Stimulated activated CD8-positive, alpha-beta memory T cell treated with anti-CD3 and anti-CD28 coated beads, Interleukin-7, amount 100 ng/mL, for 1 hour (primary cell): ENCODE measurements at places on chromosomes 13 and 19.
A peak's percentile ranks its signal among the peaks of the same experiment; 100 is the strongest.

DNA sequence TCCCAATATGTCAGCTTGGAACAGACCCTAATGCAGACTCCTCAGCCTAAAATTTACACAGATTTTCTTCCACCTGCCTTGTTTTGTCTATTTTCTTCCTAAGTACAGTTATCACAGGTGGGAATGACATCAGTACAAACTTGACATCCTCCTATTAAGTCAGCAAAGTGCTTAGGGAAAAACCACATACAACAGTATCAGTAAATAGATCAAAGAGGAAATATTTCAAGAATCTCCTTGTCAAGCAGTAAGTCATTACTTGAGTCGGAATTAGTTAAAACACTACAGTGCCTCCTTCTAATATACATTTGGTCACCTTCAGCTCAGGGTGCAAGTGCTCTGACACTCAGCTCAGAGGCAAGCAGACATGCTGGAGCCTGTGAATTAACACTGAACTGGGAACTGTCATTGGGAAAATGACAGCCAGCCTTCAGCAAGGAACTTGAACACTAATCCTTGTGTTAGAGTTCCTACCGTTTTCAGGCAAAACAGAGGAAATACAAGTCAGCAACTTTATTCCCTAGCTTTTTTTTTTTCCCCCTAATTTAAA is 394.3 kb upstream of the HTR2A start:
- DNase-seq = no peak

DNA sequence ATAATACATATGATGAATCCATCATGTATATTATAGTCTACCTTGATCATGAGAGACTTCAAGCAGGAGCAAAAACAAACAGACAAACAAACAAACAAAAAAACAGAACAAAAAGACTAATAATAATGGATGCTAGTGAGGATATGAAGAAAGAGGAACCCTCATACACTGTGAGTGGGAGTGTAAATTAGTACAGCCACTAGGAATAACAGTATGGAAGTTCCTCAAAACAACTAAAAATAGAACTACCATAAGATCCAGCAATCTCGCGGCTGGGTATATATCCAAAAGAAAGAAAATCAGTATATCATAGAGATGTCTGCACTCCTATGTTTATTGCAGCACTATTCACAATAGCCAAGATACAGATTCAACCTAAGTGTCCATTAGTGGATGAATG is 7.0 kb upstream of the DLEU7 start:
- DNase-seq = no peak

GRCh38 chr13:36131222-36131930 is at the start of gene DCLK1:
Gene DCLK1, minus strand, starts transcription at chr13:36131382.
- no peak for DNase-seq

DNA sequence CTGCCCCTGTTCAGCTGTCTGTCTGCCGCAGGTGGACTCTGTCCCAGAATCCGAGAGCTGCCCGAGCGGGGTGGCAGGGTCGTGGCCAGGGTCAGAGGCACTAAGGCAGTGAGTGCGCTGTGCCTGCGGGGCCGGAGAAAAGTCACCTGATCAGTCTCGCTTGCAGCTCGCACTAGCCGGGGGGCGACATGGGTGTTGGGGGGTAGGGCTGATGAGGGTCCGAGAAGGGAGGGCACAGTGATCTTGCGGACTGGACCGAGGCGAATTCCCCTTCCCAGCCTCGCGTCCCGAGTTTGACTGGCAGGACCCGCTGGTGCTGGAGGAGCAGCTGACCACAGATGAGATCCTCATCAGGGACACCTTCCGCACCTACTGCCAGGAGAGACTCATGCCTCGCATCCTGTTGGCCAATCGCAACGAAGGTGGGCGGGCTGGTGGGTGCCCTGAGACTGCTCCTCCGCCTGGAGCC is 627 bp downstream of the GCDH start:
- no peak for DNase-seq

GRCh38 chr13:105207572-105208293 is 1327.7 kb downstream of the EFNB2 start:
- DNase-seq = no peak

GRCh38 chr19:46639358-46640182 is 3.6 kb upstream of the GNG8 start:
- no peak for DNase-seq

DNA sequence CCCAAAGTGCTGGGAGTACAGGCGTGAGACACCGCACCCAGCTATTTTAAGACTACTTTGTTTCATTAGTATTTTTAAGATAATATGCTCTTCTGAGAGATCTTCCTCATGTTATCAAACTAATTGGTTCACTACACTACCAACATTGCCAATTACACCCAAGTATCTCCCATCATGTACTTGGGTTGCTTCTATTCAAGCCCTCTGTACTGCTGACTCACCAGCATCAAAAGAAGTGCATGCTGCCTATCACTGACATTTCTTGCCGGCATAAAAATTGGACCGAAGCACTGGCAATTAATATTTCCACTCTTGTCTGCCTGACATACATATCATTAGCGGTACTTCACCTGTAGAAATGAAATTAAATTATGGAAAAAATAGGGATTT is 164.2 kb upstream of the NBEA start:
- DNase-seq = no peak

- no peak for DNase-seq
Observed at GRCh38 chr13:112487127-112487517, 100.8 kb downstream of the TUBGCP3 start.

DNA sequence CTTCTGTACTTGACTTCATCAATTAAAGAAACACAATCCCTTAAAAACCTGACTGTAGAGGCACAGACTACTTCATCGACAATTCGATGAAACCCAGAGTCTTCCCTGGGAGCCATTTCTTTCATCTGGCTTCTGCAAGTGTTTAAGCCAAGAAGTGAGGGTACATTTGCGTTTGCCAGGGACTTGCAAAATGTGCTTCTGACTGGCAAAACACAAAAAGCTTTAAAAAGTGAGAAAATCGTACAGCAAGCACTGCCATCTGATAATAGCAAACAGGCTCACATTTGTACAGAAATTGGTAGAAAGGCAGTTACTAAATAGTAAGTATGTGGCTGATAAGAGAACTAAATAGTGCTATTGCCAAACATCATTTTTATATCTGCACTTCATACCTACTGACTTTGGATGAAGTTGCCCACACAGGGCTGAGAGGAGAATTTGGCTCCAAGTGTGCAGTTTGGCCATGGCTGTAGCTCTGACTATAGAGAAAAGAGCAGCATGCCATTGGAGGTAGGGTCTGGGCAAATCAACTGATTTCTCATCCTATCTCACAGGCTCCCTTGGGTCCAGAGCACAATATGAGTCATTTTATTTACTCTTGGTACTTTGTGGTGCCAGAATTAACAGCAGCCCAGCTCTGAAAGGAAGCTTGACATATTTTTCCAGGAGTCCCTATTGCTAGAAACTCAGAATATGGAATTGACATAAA is 358.1 kb downstream of the OXGR1 start:
- DNase-seq = no peak

GRCh38 chr13:55219538-55219937 is 1921.2 kb upstream of the PRR20A start:
- DNase-seq = no peak

GRCh38 chr19:58182577-58182988 is 278 bp upstream of the ZNF274 start:
- peak; percentile 62 for DNase-seq

DNA sequence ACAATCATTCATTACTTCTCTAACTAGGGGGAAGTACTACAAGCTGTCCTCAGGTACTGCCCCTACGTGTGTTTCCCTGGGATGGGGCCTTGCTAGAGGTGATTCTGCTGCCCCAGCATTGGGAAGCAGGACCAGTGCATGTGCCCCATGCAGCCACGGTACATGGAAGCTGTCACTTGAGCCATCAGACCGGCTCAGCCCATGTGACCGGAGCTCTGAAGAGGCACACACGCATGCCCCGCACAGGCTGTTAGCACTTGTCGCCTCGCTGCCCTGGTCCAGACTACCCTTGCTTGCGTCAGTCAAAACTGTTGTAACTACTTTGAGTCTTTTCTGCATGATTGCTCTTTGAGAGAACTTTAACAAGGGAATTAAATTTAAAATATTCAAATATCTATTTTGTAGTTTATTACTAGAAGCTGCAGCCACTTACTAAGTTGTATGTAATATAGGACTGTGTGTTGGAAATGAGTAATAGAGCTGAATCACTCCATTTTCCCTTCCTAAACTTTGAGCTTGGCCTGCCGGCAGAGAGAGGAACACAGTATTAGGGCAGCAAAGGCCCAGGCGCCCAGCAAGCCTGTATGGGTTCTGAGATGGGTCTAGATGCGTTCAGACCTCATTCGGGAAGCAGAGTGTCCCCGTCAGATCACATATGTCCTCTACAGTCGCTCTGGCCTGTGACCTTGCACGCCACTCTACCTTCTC is 42.2 kb downstream of the DHRS12 start:
- no peak for DNase-seq
